ENCODE measurements at places on chromosomes 12 and 14.

DNA sequence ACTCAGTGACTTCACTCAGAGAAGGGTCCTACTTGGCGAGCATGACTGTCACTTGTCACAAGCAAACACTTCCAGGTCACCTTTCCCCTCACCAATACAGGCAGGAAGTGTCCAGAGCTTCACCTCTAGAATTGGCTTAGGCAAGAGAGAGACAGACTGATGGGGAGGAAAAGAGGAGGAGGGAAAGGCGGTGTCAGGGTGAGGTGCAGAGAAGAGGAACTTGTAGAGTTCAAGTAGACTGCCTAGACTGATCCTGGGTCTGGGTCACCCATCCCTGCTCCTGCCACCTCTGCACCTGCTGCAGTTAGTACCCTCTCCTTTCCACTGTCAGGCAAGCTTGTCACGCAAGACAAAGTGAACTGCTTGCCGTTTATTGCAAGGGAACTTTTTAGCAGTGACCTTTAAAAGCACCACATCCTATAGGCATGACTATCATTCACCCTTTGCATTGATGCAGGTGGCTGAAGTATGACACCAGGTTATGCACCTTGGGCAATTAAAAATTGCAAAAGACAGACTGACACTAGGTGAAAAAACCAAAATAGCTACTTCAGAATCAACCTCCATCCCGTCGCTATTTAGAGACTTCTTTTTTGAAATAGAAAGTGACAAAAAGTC is 292.4 kb downstream of the SYT1 start:
- no peak for DNase-seq

- no peak for DNase-seq
Observed at GRCh38 chr14:53715193-53715721, 241.4 kb downstream of the BMP4 start.

DNA sequence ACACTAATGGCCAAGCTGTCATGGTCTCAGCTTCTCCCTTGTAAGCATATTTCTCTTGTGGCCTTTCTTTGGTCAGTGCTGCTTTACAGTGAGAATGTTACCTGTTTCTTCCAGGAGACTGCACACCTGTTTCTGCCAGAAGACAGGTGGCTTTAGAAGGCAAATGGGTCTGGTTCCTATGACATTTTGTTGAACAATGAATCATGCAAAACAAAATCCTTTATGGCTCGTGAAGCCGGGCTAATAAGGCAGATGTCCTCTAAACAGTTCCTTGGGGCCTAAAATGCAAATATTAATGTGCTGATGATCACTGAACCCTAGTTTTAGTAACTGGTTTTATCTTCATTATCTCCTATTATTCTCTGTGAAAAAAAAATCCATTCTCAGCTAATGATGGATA is 927.6 kb downstream of the GALC start:
- no peak for DNase-seq

- no peak for DNase-seq
Observed at GRCh38 chr12:68856510-68856909, 48.5 kb downstream of the MDM2 start.

- DNase-seq, result no peak
Observed at GRCh38 chr14:76497550-76498462, 121.9 kb downstream of the ESRRB start.

- DNase-seq, result no peak
Observed at GRCh38 chr14:62097072-62097471, 334.9 kb downstream of the SNAPC1 start.

GRCh38 chr12:127336416-127336815 is 930.6 kb upstream of the TMEM132C start:
- DNase-seq, result no peak

DNA sequence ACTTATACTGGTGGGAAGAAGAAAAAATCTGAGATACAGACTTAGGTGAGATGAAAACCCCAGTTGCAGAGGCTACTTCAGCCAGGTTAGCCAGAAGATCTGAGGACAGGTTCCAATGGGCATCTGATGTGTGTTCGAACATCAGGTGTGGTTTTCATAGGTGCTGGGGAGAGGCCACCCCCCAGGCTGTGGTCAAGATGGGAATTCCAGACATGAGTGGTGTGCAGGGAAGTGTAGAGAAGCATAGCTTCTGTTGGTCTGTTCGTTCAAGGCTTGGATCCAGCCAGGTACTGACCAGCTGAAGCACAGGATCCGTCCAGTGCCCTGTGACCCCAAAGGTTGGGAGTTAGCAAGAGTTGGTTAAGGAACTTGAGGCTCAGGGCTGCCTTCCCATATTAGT is 85.5 kb downstream of the SSPN start:
- no peak for DNase-seq

- DNase-seq, result no peak
Observed at GRCh38 chr12:75953312-75953906, 78.2 kb downstream of the PHLDA1 start.

- DNase-seq, result no peak
Observed at GRCh38 chr12:115049614-115050013, 365.6 kb upstream of the TBX3 start.

DNA sequence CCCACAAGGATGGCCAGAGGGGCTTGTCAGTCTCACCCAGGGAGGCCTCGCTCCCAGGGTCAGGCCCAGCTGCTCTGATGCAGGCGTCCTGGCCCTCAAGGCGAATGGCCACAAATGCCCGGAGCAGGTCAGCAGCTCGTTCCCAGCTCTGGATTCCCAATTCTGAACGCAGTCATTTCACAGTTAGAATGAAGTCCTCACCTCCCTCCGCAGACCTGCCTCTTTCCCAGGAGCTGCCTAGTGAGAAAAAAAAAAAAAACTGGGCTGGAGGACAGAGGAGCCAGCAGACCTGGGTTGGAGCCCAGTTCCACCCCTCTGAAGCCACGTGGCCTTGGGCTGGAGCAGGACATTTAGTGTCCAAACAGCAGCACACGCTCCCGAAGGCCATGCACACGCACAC is 62.2 kb upstream of the DIO3 start:
- DNase-seq, result no peak

All from left ventricle myocardium inferior (tissue), 1 donor.